ENCODE measurements at places on chromosomes 6 and 20.

DNA sequence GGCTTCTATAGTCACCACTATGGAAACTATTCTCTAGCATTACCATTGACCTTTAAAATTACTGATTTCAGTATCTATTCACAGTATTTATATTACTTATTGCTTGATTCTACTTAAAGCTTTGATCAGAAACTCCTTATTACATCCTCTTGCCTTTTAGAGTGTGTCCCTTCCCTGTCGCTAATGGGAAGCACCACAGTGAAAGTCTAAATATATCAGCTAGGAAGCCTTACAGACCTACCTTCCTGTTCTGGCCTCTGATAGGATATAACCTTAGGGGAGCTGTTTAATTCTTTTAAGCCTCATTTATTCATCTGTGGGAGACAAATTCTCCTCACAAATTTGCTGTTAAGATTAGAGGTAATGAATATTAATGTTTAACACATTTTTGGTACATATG lies 122.7 kb downstream of the ADGRB3 start:
- DNase-seq = no peak

DNA sequence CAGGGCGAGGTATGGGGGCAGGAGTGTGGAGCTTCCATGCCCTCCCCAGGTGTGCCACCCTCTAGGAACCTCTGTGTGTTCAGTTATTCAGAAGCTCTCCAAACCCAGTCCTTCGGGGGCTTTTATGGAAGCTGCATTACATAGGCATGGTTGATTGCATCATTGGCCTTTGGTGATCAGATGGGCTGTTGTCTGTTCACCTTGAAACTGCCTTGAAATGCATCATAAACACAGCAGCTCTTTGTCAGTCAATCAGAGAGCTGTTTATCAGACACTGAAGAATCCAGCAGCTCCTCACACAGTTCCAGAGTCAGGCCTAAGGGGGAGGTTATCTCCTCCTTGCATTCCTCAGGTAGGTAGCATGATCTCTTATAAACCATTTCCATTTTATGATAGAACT lies 62.4 kb downstream of the E2F3 start:
- no peak for DNase-seq

DNA sequence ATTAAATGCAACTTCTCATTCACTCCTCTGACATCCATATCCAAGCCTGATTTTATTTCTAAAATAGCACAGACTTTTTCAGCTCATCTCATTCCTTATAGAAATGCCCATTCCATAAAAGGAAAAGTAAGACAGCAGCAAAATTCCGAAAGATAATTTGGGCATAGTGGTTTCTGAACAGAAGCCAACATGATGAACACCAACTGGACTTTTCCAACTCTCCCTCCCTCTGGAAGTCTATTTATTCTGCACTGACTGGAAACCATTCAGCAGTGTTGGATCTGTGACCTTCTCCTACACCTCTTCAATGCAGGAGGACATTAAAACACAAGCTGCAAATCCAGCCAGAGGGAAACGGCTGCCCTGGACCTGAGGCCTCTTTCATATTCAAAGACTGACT lies 306.2 kb upstream of the NT5E start:
- DNase-seq = no peak

- DNase-seq = no peak
These were observed 30.7 kb downstream of the SLC35D3 start for GRCh38 chr6:136952714-136953260.

- no peak for DNase-seq
These were observed 26.0 kb downstream of the PCK1 start for GRCh38 chr20:57586943-57587277.

GRCh38 chr20:44221368-44221954 lies 10.9 kb upstream of the OSER1 start:
- no peak for DNase-seq

- no peak for DNase-seq
These were observed 432.7 kb downstream of the PTPRT start for GRCh38 chr20:42756991-42757390.

DNA sequence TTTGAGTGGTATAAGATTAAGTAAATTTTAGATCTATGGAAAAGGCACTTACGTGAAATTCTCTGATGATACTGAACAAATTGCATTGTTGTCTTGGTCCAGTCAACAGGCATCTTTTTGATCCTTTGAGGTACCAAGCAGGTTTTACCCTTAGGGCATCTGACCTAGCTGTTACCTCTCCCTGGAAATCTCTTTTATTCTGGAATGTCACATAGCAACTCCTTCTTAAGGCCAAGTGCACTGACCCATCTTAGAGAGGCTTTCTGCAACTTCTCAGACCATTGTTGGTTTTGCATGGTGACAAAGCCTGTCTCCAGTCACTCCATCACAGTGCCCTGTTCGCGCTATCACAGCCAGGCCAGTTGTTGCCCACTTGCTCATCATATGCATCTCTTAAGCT lies 42.0 kb downstream of the TPD52L1 start:
- no peak for DNase-seq

GRCh38 chr6:65259059-65259458 lies 448.0 kb downstream of the EYS start:
- DNase-seq = no peak

DNA sequence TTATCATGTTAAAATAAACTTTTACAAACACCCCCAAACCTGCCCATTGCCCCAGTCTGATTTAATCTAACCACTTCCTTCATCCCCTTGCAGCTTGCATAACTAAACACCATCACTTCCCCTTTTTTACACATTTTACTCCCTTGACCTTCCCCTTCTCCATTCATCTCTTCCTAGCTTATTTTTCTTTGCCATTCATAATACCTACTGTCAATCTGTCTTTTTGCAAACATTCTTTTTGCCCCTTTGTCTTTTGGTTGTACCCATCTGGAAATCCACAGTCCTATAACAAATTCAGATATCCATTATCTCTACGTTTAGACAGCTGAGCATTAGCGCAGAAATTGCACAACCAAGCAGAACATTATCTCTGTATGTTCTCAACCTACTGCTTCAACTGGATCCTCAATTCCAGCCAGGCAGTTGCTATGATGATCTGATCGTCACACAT lies 51.2 kb downstream of the C6orf52 start:
- no peak for DNase-seq
